ENCODE measurements at places on chromosomes 4 and X.
A peak's percentile ranks its signal among the peaks of the same experiment; 100 is the strongest.

GRCh38 chr4:4961936-4962335, 57.3 kb downstream of the CYTL1 start:
- no peak for DNase-seq

- DNase-seq: no peak
These were observed 31.3 kb upstream of the ALG13 start for GRCh38 chrX:111649638-111650037.

DNA sequence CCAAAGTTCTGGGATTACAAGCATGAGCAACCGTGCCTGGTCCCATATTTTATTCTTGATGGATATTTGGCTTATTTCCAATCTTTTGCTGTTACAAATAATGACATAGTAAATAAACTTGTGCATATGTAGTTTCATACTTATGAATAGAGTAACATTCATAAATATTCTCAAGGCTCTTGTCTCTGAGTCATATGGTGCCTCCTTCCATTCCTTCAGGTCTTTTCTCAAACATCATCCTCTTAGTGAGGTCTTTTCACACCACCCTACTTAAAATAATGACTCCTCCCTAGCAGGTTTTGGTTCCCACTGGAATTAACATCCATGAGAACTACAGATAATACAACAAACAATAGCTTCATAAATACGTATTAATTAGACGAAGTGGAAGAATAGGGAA, 416.6 kb downstream of the IQCM start:
- DNase-seq: no peak

DNA sequence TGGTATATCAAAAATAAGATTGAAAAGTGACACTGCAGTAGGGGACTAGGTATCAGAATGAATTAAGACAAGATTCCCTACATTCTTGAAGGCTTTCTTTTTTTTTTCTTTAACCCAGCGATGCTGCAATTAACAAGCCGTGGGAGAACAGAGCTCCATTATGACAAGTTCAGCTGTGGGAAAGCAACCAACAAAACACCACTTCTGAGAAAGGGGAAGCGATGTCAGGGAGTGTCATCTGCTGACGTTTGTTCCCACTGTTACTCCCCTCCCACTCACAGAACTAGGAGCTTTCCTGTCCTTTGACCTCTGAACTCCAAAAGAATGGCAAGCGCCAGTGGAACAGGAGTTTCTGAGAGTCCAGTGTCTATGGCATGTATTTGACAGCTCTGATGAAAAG, 90.2 kb upstream of the SLITRK2 start:
- no peak for DNase-seq

DNA sequence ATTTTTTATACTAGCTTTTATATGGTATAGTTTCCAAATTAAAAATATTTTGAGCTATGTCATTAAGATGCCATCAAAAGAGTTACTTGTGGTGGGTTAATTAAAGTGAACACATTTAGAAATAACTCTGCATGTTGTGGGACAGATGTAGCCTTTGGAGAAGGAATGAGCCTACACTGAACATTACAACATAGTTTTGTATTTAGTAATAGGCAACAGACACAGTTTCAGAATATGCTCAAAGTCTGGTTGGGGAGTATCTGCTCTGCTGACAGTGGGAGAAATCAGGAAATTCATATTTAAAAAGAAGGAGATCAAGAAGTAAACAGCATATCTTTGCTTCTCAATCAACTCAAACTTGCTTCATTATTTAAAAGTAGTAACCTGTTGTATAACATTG, 23.7 kb downstream of the EMCN start:
- no peak for DNase-seq

DNA sequence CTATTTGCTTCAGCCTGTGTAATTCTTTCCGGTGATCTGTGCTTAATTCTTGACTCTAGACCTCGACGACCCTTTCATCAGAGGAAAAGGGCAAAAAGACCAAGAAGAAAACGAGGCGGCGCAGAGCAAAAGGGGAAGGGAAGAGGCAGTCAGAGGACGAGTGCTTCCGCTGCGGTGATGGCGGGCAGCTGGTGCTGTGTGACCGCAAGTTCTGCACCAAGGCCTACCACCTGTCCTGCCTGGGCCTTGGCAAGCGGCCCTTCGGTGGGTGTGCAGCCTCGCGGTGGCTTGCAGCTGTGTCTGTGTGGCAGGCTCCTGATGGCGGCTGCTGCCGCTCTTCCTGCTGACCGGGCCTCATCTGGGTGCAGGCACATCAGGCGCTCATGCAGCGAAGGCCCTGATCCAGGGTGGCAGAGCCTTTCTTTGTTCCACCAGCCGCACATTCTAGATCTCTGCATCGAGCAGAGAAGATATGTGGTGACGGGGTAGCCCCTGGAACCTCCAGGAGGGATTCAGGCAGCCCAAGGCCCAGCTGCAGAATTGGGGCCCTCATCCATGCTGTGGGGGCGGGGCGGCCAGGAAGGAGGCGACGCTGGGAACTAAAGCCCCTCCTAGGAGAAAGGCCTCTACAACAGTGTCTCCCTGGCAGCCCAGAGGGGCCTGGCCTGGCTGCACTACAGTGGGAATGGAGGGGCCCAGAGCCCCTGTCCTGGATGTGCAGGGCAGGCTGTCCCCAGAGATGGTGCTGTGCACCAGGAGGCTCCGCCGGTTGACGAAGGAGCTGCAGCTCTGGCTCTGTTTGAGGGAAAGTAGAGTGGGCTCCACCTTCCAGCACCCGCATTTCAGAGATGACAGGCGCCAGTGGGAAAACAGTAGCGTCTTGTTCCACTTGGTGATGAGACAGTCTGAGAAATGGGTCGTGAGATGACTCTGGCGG, 32.1 kb downstream of the NELFA start:
- DNase-seq: peak; percentile 60

GRCh38 chr4:99687120-99687519, 29.5 kb upstream of the C4orf54 start:
- no peak for DNase-seq

GRCh38 chr4:125368671-125369081, 53.9 kb downstream of the FAT4 start:
- peak; percentile 24 for DNase-seq

DNA sequence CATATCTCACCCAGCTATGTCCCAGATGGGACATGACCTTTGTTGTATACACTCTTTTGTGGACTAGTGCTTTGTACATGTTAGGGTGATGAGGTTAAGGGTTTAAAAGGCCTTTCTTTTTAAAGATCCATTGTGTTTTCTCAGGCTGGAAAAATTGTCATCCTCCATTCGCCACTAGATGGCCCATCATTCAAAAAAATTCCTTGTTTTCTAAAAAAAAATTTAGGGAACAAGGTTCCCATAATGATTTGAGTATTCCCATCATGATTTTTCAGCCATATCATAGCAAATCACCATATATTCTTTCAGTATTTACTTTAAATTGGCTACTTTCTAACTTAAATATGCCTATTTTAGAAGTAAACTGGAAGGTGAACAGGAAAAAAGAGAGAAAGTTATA, 91.9 kb upstream of the TMEM164 start:
- DNase-seq: no peak

- DNase-seq: no peak
These were observed 537.3 kb upstream of the FTHL17 start for GRCh38 chrX:31609130-31609529.

Data from femur (tissue), 1 donor.